Transverse colon (tissue), 4 donors: ENCODE measurements at places on chromosomes 7 and 10.

DNA sequence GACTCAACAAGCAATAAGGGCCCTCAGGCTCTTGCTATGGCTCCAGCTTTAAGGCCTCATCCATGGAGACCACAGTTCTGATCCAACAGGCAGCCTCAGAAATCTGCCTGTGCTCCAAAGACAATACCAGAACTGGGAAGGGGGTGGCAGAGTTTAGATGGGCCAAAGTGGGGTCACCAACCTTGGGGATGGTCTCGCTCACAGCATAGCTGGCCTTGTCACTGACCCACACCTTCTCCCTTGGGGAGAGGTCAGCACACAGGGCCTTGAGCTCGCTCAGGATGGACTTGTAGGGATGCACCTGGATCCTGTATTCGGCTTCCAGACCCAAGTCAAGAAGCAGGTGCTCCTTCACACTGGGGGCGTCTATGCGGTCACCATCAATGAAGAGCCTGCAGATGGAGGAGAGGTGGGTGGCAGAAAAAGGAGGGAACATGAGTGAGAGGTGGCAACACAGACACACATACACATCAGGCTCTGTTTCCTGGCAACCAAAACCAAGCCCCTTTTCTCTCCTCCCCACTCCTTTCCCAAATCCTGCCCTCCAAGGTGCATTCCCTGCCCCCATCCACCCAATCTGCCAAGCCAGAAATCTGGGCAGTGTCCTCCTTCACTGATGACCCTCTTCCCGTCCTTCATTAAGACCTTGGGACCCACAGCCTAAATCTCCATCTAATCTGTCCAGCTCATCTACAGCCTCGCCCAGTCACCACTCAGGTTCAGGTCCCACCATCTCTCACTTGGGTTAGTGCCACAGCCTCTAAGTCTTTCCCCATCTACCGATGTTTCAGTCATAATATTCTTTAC lies 40.9 kb downstream of the XPNPEP1 start:
- DNase-seq = no peak

DNA sequence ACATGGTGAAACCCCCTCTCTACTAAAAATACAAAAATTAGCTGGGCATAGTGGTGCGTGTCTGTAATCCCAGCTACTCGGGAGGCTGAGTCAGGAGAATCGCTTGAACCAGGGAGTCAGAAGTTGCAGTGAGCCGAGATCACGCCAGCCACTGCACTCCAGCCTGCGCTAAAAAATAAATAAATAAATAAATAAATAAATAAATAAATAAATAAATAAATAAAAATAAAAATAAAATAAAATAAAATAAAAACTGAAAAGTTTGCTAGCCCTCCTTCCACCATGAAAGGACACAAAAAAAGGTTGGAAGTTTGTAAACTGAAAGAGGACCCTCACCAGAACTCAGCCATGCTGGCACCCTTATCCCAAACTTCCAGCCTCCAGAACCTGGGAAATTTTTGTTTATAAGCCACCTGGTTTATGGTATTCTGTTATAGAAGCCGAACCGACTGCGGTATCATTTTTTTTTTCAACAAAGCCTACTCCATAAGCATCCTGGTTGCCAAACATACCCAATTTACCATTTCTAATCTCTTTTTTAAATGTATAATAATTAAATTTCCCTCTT lies 448.2 kb downstream of the SEMA3D start:
- DNase-seq = no peak

- no peak for DNase-seq
Observed at GRCh38 chr7:121575194-121575765, 179.2 kb upstream of the FAM3C start.

DNA sequence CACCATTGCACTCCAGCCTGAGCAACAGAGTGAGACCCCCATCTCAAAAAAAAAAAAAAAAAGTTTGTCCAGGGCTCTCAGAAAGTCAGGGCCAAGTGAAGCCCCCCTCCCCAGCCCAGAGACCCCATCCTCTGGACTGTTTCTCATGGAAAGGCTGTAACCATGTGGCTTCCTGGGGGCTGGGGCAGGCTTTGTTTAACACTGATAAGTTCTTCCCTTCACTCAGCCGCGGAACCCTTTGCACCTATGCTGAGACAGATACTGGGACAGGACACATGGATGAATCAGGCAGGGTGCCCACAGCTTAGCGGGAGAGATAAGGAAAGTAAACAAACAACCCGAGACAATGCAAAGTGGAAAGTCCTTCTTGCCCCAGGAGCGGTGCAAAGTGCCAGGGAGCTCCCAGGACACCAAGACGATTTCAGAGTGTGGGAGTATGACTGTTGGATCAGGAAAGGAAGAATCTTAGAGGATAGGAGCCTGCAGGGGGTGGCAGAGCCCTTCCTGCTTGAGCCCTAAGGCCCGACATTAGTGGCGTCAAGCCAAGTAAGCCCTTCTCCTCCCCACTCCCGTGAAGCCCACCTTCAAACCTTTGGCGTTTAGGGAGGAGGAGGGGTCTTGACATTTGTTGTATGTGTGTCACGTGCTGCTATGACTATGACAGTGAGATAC lies 11.6 kb downstream of the MLXIPL start:
- DNase-seq = peak; percentile 83

- DNase-seq = peak; percentile 41
Observed at GRCh38 chr7:129969881-129970446, 17.2 kb upstream of the UBE2H start.

DNA sequence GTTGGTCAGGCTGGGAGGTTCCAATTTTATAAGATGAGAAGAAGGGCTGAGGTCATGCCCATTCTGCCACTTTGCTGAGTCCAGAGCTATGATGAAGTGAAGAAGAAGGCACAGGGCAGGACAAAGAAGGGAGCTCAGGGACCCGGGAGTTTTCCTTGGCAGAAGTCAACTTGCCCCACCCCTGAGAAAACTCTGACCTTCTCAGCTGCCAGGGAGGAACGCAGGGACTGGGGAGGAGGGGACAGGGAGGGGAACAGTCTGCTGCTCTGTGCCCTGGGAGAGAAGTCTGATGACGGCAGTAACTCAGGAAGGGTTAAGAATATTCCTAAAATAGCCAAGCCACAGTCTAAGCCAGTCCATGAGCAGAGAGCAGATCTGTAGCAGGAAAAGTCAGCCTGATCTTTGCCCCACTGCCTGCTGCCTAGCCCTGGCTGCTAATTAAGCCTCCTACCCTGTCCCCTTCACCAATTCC lies 11.7 kb downstream of the ADIRF start:
- peak; percentile 55 for DNase-seq

DNA sequence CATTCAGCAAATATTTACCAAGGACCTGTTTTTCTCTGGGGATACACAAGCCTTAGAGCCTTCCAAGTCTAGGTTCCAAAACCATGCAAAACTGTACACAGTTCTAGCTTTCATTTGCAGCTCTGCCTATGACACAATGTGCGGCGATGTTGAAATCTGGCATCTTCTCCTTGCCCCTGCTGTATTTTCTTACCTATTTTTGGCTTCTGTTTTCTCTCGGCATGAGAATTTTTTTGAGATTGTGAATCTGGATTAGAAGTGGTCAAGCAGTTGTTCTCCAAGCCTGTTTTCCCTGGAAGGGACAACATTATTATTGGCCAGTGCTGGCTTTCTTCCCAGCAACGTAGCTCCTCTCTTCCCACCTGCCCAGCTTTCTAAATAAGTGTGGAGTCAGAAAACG lies 176.3 kb downstream of the CREB5 start:
- no peak for DNase-seq

- no peak for DNase-seq
Observed at GRCh38 chr10:36494371-36494770, 631.0 kb upstream of the ANKRD30A start.

DNA sequence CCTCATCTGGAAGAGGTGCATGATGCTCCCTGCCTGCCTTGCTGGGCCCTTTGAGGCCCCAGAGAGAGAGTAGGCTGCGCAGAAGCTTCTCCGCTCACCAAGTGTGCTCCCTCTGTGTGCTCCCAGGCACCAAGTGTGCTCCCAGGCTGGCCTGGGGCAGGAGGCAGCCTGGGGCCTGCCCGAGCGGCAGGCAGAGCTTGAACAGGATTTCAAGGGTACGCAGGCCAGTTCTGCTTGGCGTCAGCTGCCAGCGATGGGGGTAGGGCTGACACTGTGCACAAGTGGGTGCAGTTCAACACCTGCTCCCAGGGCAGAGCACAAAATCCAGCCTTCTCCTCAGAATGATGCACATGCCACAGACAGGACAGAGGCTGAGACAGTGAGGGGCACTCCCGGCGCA lies 119.7 kb downstream of the FAM53B start:
- no peak for DNase-seq

DNA sequence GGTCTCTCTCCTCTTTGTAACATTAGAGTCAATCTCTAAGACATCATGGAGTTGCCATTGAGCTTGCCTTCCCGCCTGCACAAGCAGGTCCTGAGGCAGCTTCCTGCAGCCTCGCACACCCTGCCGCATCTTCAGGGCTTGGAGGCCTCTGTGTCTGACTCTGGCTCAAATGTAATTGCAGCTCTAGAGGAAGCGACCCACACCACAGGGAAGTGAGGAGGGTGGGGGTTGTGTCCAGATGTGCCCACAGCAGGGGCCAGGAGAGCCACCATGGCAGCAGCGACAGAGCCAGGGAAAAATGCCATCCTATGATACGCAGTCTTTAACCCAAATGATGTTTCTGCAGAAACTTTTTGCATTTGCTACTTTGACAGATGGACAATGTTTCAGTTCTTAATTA lies 216.0 kb upstream of the ZNF32 start:
- DNase-seq = no peak

GRCh38 chr7:129170441-129171021 lies 17.9 kb upstream of the SMO start:
- no peak for DNase-seq

DNA sequence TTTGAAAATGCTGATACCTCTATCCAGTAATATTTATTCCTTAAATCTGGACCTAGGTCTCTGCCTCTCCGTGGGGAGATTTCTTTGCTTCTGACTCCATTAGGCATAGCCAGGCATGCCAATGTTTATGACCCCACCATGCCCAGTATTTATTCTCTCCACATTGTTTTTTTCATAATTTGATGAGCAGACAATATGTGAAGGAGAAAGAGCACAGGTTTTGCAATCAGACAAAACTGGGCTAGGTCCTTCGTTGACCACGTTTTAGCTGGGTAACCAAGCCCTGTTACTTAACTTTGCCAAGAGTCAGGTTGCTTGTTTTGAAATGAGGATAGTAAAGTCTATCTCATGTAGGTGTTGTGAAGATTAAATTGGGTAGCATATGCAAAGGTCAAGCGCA lies 21.6 kb upstream of the PRPS1L1 start:
- no peak for DNase-seq

GRCh38 chr10:33459602-33460001 lies 125.1 kb upstream of the NRP1 start:
- DNase-seq = no peak

- DNase-seq = no peak
Observed at GRCh38 chr10:34959321-34959720, 130.8 kb downstream of the CUL2 start.

- DNase-seq = no peak
Observed at GRCh38 chr10:84783386-84783785, 455.0 kb downstream of the CCSER2 start.

DNA sequence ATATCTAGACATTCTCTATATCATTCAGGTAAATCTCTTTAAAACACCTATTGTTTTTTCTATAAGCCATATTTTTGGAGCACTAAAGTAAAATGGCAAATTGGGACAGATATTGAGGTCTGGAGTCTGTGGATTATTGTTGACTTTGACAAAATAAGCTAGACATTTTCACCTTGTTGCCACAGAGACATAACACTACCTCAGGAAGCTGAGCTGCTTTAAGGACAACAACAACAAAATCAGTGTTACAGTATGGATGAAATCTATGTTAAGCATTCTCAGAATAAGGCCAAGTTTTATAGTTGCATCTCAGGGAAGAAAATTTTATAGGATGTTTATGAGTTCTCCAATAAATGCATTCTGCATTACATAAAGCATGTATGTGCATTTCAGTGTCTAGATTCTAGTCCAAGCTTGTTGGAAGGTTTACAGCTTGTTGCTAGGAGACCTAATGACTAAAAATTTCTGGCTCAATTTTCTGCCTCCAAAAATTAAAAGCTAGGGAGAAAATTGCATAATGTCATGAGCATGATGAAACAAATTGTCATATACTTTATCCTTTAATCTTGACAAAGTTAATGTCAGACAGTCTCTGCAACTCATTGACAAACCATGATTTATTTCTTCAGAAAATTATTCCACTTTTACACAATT lies 18.3 kb downstream of the LIPM start:
- no peak for DNase-seq

- DNase-seq = no peak
Observed at GRCh38 chr7:17772581-17773288, 167.6 kb downstream of the SNX13 start.

DNA sequence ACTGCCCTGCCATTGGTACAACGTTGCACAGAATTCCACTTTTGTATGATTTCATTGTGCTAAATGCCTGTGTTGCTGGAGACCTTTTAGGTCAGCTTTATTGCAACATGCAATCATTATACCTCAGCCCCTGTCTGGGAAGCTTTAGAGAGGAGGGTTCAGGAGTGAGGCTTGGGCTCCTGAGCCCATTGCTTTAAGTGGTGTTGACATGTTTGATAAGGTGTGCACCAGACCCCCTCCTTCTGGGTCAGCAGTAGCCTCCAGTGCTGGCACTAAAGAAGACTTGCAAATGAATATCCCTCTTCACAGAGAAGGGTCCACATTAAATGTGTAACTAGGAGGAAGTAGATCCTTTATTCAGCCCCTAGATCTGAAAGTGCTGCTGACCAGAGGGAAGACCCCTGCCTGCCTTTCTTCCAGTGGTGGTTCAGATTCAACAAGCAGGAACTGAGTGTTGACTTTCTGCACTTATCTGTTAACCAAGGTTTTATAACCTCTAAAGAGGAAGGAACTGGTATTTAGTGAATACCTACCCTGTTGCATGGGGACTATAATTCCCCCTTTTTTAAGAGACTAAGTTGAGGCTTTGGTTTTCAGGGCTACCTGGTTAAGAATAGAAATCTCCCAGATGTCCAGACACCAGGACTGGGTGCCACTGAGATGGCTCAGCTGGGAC lies 369.4 kb upstream of the IGFBP3 start:
- no peak for DNase-seq

- no peak for DNase-seq
Observed at GRCh38 chr7:31116615-31117014, 64.5 kb downstream of the ADCYAP1R1 start.

DNA sequence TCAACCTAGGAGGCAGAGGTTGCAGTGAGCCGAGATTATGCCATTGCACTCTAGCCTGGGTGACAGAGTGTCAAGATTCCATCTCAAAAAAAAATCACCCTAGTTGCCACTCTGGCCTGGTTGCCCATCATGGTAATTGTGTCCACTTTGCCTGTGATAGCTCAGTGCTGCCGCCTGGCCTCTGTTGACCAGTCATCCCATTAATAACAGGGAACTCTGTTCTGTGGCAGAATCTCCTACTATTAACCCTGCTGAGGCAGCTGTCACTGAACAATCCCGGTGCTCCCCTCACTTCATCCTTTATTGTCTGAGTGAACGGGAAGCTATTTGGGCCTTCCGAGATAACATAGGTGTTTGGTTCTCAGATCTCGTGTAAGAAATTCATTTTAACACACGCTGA lies 14.6 kb downstream of the ZNF3 start:
- no peak for DNase-seq

DNA sequence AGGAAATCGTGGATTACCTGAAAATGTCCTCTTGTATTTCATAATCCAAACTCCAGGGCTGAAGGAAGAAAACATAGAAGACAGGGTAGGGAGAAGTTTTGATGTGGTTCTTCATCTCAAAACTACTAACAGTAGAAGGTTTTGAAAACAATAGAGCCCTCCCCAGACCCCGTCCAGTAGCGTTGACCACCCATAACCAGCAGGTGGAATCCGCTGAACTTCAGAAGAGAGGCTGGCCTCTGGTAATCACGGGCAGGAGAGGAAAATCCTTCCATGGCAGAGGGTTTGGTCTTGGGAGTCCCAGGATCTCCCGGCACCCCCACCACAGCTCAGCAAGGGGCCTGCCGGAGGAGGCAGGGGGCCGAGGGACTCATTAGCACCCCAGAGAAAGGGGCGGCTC lies 333.4 kb upstream of the RNF32 start:
- no peak for DNase-seq
